ENCODE measurements at places on chromosomes 12 and 14.

DNA sequence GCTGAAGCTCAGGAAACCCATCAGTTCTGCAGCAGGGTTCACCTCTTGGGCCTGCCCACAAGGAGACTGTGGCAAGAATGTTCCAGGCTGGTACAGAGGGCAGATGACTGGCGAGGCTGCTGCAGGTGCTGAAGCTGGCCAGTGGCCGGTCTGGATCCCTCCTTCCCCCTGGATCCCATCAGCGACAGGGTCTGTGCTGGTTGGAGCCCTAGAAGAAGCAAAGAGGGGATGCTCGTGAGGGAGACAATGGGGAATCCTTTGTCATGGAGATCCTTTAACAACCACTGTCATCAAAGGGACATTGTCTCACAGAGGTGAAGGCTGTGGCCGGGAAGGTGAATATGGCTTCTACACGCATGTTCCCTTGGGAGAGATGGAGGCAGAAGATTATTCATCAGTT lies 211.4 kb upstream of the TMEM132C start:
- no peak for DNase-seq

- DNase-seq, result no peak
Measured at GRCh38 chr12:8779862-8780261, 42.6 kb upstream of the A2ML1 start.

DNA sequence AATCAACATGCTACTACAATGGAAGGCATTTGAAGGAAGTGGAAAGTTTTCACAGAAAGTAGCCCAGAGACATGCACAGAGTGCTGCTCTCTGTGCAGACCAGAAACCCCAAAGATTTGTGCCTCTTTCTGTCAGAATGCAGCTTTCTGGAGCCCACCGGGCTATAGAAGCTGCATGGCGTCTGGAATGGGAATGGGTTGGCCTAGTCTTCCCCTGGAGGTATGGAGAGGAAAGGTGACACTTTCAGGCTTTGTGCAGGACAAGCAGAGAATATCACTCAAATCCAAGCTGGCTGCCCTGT lies 21.3 kb upstream of the ZFP36L1 start:
- DNase-seq, result no peak

DNA sequence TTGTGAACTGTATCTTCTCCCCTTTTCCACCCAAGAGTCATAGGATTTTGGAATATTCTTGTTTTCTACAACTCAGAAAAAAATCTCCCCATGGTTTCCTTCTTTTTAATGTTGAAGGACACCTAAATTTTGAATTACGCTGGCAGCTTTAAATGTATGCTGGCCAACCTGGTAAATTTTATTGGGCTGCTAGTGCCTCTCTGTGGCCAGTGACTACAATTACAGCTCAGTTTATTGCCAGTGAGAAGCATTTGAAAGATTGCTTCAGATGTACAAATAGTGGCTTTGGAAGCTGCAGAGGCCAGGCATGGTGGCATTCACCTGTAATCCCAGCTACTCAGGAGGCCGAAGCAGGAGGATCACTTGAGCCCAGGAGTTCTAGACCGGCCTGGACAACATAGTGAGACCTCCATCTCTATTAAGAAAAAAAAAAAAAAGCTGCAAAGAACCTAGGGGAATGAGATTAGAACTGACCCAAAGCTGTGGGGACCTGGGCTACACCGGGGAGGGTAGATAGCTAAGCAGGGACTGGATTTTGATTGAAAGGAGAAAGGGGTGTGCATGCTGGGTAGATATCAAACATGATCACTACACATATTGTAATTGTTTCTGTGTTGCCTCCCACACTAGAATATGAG lies 7.6 kb upstream of the RAB21 start:
- no peak for DNase-seq

GRCh38 chr12:115227137-115227615 lies 543.2 kb upstream of the TBX3 start:
- DNase-seq, result no peak
